T-helper 1 cell treated with Interleukin-12 subunit alpha and Interleukin-12 subunit beta and Interleukin-4 antibody, amounts not matched to agents 30 ng/mL and 1 ng/mL, for 36 hours (primary cell): ENCODE measurements at places on chromosomes 5 and 9. TPM values are rescaled to one million over a fixed set of nuclear protein-coding genes. Genes with fewer than 3 reads are reported as not detected.

C5orf58 gene
- total RNA-seq, result not detected in 2 replicates

IRX4 gene
- not detected in 2 replicates for total RNA-seq

SMIM33 gene
- total RNA-seq, result 0.54 and 0.68 TPM in 2 replicates

CDHR2 gene
- total RNA-seq, result 1.3 and 1.7 TPM in 2 replicates

TIMD4 gene
- 28.1 and 31.5 TPM in 2 replicates for total RNA-seq

KIF4B gene
- 0.05 and 0.07 TPM in 2 replicates for total RNA-seq

RNF130 gene
- total RNA-seq, result 4.3 and 4.8 TPM in 2 replicates

PCDHB3 gene
- total RNA-seq, result not detected in 2 replicates

AJM1 gene
- 8.1 and 8.8 TPM in 2 replicates for total RNA-seq

LECT2 gene
- not detected in 2 replicates for total RNA-seq

ADAMTS19 gene
- total RNA-seq, result not detected in 2 replicates

FAM53C gene
- 23.6 and 23.9 TPM in 2 replicates for total RNA-seq

DOCK8 gene
- total RNA-seq, result 266 and 274 TPM in 2 replicates

CDC23 gene
- total RNA-seq, result 34.3 and 40.7 TPM in 2 replicates

TEX48 gene
- 0.91 and 1.1 TPM in 2 replicates for total RNA-seq

SARDH gene
- 0.41 and 0.71 TPM in 2 replicates for total RNA-seq

KIF24 gene
- 5.3 and 6.0 TPM in 2 replicates for total RNA-seq

SLC6A18 gene
- total RNA-seq, result not detected in 2 replicates

CCDC183 gene
- 0.42 and 0.56 TPM in 2 replicates for total RNA-seq

BNC2 gene
- not detected in 2 replicates for total RNA-seq

SLC36A2 gene
- not detected in 2 replicates for total RNA-seq

LHX2 gene
- total RNA-seq, result not detected in 2 replicates

DMXL1 gene
- total RNA-seq, result 29.1 and 33.6 TPM in 2 replicates

CCDC69 gene
- total RNA-seq, result 53.6 and 57.9 TPM in 2 replicates

REEP5 gene
- total RNA-seq, result 97.4 and 100 TPM in 2 replicates

SLC25A48 gene
- total RNA-seq, result not detected in 2 replicates

PCDHB6 gene
- total RNA-seq, result not detected in 2 replicates

TMOD1 gene
- 1.6 and 2.1 TPM in 2 replicates for total RNA-seq

PFN3 gene
- total RNA-seq, result not detected in 2 replicates

CNOT6 gene
- 38.6 and 42.5 TPM in 2 replicates for total RNA-seq

TNFSF8 gene
- total RNA-seq, result 171 and 182 TPM in 2 replicates

PIP5K1B gene
- total RNA-seq, result 4.4 and 4.7 TPM in 2 replicates

FAM151B gene
- total RNA-seq, result 0.22 TPM in 1 of 2 replicates, not detected in the other

SAXO1 gene
- total RNA-seq, result 0.29 TPM in 1 of 2 replicates, not detected in the other

ZNF366 gene
- total RNA-seq, result not detected in 2 replicates

RMND5B gene
- total RNA-seq, result 20.3 and 24.4 TPM in 2 replicates

IL11RA gene
- 64.5 and 64.8 TPM in 2 replicates for total RNA-seq

IRGM gene
- total RNA-seq, result 1.1 and 2.0 TPM in 2 replicates

GARNL3 gene
- total RNA-seq, result 0.88 and 1.3 TPM in 2 replicates

PRR16 gene
- not detected in 2 replicates for total RNA-seq

PCAT7 gene
- not detected in 2 replicates for total RNA-seq

BTNL3 gene
- not detected in 2 replicates for total RNA-seq

HK3 gene
- total RNA-seq, result 0.32 and 1.1 TPM in 2 replicates

PRUNE2 gene
- total RNA-seq, result 0.83 and 1.6 TPM in 2 replicates

GABRB2 gene
- not detected in 2 replicates for total RNA-seq

OR1J2 gene
- total RNA-seq, result not detected in 2 replicates

SMC2 gene
- total RNA-seq, result 49.8 and 50.3 TPM in 2 replicates

CBY3 gene
- not detected in 2 replicates for total RNA-seq

SLC4A9 gene
- 0.10 and 0.29 TPM in 2 replicates for total RNA-seq

IFNA21 gene
- total RNA-seq, result not detected in 2 replicates

SOX30 gene
- 0.10 and 0.12 TPM in 2 replicates for total RNA-seq

BARHL1 gene
- total RNA-seq, result not detected in 2 replicates

TLX3 gene
- total RNA-seq, result not detected in 2 replicates

CDC25C gene
- 7.5 and 9.1 TPM in 2 replicates for total RNA-seq

ANGPTL2 gene
- 0.07 TPM in 1 of 2 replicates, not detected in the other for total RNA-seq

PCDHGC4 gene
- total RNA-seq, result 0.37 TPM in 1 of 2 replicates, not detected in the other

MIGA2 gene
- total RNA-seq, result 49.9 and 50.2 TPM in 2 replicates

MARCHF3 gene
- total RNA-seq, result 5.6 and 6.5 TPM in 2 replicates

SLC25A2 gene
- total RNA-seq, result 0.44 and 0.56 TPM in 2 replicates

SLIT3 gene
- not detected in 2 replicates for total RNA-seq
